ENCODE measurements at places on chromosomes 11 and 22. TPM values are rescaled to one million over a fixed set of nuclear protein-coding genes. Genes with fewer than 3 reads are reported as not detected.
A peak's percentile ranks its signal among the peaks of the same experiment; 100 is the strongest.

SCGB2A2 gene
- not detected for total RNA-seq

MMP8 gene
- total RNA-seq, result not detected

TRIM49B gene
- not detected for total RNA-seq

DNA sequence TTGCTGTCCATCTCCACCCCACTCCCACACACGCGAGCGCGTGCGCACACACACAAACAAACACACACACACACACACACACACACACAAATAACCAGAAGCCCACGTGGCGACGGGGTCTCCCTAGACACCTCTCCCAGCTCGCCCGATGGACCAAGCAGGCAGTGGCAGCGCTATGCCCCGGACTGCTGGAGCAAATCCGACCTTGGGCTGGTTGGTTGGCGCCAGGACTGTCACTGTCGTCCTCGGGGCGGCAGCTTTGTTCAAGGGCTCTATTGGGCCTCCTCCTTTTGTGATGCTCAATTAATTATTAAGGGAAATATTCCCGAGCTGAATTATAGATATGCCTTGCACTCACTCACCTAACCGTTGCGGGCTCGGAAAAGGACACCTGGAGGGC lies 1.7 kb upstream of the KCNA4 start:
- ATAC-seq, result no peak

GRCh38 chr11:46741600-46742484 lies 22.8 kb downstream of the F2 start:
- no peak for ATAC-seq

DNA sequence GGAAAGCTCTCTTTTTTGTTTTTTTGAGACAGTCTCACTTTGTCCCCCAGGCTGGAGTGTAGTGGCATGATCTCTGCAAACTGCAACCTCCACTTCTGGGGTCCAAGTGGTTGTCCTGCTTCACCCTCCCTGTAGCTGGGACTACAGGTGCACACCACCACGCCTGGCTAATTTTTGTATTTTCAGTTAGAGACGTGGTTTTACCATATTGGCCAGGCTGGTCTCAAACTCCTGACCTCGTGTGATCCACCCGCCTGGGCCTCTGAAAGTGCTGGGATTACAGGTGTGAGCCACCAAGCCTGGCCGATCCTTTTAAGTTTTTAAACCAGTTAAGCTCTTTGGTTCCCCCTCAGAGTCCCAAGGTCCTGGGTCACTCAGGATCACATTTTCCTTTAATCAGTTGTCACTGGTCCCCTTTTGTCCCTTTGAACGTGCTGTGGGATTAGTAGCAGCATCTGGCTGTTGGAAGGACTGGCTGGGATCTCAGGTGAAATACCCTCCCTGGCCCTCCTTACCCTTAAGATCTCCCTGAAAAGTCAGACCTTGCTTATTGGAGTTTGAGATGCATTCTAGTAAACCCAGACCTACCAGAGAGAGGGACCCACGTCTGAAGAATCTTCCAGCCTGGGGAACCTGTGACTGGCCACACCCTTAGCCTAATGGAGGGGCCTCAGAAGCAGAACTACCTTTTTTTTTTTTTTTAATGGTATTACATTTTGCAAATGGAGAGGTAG lies 8.1 kb downstream of the MALAT1 start:
- peak; percentile 52 for ATAC-seq

- ATAC-seq, result no peak
Observed at GRCh38 chr11:99148352-99148751, 127.6 kb downstream of the CNTN5 start.

DNA sequence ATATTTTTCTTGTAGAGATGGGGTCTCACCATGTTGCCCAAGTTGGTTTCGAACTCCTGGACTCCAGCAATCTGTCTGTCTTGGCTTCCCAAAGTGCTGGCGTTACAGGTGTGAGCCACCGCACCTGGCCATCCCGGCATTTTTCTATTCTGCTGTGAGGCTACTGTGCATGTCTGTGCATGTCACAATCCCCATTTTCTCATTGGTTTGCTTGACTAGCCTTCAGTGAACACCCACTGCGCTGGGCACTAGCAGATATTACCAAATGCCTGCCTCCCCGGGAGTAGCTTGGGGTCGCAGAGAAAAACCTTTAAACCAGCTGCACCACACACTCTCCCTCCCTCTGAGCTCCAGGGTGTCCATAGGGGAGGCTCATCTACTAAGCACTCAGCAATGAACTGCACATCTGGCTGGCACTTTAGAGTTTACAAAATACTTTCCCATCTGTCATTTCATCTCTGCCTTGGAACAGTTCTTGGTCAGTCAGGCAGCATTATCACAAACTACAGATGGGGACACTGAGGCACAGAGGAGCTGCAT lies 4.9 kb downstream of the CSNK1E start:
- no peak for ATAC-seq
